Ureter (tissue), 1 donor: ENCODE measurements at places on chromosomes 16 and 17. TPM values are rescaled to one million over a fixed set of nuclear protein-coding genes. Genes with fewer than 3 reads are reported as not detected.

CIAO3 gene
- total RNA-seq, result 38.9 TPM

TNP2 gene
- not detected for total RNA-seq

ACAP1 gene
- total RNA-seq, result 12.7 TPM

CD7 gene
- 3.4 TPM for total RNA-seq

- DNase-seq, result no peak
Measured at GRCh38 chr17:39191750-39192510, 5.5 kb downstream of the CACNB1 start.

DNA sequence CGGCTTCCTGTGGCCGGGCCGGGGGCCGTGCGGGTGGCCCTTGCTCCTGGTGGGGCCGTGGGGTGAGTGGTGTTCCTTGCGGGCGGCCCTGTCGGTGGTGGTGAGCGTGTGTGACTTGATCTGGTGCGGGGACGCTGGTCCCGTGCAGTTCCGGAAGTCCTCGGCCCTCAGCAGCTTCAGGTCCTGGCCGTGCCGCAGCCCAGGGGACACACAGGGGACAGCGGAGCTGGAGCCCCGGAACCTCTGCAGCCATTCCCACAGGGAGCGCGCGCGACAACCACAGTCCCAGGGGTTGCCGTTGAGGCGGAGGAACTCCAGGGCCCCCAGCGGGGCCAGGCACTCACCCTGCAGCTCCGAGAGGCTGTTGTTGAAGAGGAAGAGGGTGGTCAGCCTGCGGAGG is 88.4 kb downstream of the RTN4RL1 start:
- DNase-seq, result no peak

DNA sequence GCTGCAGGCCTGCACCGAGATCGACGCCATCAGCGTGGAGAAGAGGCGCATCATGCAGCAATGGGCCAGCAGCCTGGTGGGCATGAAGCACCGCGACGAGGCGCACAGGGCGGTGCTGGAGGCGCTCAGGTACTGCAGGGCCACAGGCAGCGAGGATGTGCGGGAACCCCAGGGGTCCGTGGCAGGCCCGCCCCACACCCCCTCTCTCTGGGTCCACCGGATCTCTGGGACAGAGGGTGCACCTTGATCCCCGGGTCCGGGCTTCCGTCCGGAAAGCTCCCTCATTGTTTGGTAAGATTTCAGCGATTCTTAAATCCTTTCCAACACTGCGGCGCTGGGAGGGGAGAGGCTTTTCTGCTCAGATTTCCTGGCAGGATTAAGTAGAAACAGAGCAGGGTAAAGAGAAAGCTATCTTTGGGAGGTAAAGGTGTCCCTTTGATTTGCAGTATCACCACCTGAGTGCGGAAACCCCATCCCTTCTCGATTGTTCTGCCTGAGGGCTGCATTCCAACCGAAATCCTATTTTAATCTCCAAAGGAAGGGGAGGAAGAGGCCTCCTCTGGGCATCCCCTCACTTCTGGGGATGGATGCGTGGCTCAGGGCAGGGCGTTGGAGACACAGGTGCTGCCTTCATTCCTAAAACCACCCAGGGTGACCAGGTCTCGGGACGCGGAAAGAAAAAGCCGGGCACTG is 29.2 kb downstream of the CCDC40 start:
- no peak for DNase-seq

DNA sequence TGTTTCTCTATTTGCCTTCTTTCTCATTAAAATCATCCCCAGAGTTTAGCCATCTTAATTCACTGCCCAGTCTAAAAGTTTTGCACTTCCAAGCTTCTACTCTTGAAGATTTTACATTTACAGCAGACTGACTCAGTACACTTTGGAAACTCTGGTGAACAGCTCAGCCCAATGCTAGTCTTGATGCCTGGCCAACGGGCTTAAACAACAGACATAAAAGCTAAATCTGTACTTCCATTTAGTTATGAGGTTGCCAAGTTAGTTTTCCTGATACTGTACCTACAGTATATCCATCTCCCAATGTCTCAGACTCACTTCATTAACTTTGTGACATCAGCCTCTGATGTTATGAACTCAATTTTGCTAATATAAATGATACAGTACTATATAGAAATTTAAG is 891.8 kb upstream of the SOX9 start:
- DNase-seq, result no peak
